ENCODE measurements at places on chromosomes 4 and X.
A peak's percentile ranks its signal among the peaks of the same experiment; 100 is the strongest.

- no peak for DNase-seq
These were observed 47.6 kb downstream of the HTT start for GRCh38 chr4:3122081-3122563.

DNA sequence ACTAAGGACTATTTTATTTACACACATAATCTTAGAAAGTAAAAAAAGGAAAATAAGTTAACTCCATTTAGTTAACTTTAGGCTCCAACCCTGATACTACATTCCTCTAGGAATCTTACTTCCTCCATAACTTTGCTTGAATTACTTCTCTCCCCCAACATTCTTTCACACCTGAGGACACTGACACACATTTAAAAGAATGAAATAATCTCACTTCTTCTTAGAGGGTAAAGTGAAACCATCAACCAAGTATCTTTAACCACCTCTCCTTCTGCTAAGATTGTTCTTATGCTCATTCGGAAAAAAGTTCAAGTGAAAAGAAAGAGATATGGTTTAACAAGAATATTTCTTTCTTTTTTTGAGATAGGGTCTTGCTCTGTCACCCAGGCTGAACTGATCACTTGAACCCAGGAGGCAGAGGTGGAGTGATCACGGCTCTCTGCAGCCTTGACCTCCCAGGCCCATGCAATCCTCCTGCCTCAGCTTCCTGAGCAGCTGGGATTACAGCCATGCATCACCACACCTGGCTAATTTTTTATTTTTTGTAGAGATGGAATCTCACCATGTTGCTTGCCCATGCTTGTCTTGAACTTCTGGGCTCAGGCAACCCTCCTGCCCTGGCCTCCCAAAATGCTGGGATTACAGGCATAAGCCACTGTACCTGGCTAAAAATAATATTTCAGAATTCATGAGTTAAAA lies 28.5 kb downstream of the SLC25A4 start:
- no peak for DNase-seq

GRCh38 chr4:104491481-104492182 lies 3.1 kb downstream of the CXXC4 start:
- DNase-seq, result peak; percentile 18

GRCh38 chr4:16686195-16686594 lies 212.2 kb downstream of the LDB2 start:
- no peak for DNase-seq

GRCh38 chrX:150038315-150038714 lies 100.0 kb upstream of the EOLA2 start:
- DNase-seq, result no peak

GRCh38 chr4:140037353-140038030 lies 116.5 kb downstream of the MAML3 start:
- DNase-seq, result no peak

DNA sequence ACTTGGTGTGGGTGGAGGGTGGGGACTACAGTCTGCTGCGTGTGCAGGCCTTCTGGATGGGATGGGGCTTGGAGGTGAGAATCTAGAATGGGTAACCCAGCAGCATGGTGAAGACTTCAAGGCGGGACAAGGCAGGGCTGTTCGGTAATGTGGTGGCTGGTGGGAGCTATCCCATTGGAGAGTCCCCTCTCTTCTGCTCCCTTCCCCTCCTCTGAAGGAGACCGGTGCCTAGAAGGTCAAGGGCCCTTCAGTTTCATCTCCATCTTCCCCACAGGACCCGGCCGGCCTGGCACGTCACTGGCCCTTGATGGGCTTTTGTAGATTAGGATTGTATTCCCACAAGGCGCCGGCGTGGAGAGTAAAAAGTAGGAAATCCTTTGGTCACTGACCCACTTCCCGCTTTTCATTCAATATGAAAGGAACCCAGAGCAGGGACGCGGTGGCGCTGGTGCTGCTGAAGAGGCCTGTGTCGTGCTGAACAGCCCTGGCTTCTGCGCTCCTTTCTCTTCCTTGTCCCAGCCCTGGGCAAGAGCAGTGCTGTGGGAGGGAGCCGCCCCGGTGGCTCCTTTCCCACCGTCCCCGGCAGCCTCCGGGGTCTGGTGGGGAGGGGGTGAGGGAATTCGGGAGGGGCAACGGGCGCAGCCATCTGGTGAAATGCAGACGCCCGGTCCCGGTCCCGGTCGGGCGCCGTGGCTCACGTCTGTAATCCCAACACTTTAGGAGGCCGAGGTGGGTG lies 7.3 kb upstream of the HMGB3 start:
- peak; percentile 12 for DNase-seq

DNA sequence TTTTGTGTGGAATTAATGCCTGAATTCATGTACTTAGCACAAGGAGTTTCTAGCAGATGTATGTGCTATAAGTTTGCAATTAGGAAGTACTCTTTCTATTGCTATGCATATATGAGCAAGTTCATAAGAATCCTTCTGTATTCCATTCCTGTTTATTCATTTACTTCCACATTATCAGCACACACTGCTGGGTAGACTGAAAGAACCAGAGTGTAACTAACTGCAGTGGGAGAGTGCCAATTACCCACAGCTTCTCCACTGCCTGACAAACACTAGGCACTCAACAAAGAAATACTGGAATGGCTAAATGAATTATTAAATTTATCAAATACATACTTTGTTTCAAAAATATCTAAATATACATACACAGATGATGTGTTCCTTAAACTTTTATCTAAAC lies 219.6 kb downstream of the CAMK2D start:
- no peak for DNase-seq

DNA sequence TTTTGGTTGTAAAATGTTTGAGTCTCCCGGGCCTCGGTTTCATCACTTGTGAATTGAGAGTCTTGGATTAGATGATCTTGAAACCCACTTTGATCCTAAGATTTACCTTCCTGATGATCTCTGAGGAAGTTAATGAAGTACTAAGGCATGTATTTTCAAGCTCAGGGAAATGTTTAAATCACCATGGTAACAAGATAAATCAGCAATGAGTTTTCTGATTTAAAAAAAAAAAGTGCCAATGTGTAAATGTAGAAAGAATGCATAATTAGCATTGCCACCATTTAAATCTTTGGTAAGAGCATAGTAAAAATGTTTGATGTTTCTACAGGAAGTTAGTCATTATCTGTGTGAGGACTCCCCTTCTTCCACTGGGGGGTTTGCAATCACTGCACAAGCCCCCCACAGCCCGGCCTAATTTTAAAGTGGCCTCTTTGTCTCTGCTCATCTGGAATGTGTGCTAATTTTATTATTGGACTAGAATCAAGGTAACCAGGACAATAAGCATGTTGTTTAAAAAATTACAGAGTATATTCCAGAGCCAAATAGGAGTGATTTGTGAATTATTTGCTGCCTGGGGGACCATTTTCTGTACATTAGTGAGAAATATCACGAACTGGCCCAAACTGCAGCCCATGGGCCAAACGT lies 93.6 kb downstream of the SLC34A2 start:
- DNase-seq, result no peak

DNA sequence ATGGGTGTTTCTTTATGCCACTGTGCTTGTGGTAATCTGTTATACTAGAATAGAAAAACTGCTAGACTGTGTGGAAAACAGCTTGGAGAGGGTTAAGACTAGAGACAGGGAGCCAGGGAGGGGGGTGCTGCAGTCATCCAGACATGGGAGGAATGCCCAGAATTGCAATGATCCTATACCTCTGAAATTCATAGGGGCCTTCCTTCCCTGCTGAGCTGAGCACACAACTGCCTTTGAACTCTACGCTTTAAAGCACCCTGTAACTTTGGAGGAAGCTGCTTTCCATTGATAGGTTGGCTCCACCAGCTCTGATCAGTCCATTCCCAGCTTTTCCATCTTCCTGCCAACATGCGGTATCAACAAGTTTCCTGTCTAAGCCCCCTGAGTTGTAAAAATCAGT lies 155.9 kb upstream of the RASGEF1B start:
- DNase-seq, result no peak

GRCh38 chr4:5640096-5640495 lies 68.3 kb downstream of the EVC2 start:
- DNase-seq, result no peak

DNA sequence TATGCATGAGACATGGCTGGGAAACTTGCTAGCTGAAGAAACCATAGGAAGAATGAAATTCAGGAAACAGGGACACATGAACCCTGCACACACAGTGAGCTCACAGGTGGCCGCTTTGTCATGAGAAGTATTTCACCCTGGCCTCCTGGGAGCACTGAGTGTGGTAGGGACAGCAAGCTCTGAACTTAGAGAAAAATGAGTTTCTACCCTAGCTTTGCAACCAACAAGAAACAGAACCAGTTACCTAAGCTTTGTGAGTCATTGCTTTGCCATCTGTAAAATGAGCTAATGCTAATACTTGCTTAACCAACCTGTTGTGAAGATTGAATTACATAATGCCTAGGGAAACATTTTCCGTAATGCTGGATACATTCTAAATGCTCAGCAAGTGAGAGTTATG lies 206.6 kb upstream of the HS3ST1 start:
- peak; percentile 22 for DNase-seq

- no peak for DNase-seq
These were observed 334.8 kb downstream of the TEX13C start for GRCh38 chrX:125654501-125654900.

GRCh38 chrX:47202316-47202715 lies 8.7 kb downstream of the UBA1 start:
- no peak for DNase-seq

DNA sequence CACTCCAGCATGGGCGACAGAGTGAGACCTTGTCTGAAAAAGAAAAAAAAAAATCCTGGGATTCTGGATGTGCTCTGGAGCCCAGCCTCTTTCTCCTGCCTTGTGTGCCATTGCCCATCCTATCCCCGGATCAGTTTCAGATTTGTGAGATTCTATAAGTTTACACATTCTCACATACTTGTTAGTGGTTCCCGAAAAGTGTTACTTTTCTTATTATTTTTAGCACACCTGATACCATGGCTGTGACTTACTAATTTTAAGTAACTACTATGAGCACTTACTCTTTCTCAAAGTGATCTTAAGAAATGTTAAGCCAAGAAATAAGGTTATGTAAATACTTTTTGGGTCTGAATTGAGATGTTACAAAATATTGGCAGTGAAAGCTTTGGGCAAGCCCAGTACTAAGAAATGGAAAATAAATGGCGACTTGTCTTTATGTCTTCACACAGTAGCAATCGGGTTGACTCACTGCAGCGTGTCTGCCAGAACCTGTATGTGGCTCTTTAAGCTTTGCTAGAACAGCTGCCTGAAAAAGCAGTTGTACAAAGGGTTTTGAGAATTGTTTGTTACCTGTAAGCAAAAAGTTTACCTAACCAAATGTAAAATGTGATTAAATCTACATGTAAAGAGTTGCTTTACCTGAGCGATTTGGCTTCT lies 118.7 kb downstream of the KLHL8 start:
- DNase-seq, result no peak

DNA sequence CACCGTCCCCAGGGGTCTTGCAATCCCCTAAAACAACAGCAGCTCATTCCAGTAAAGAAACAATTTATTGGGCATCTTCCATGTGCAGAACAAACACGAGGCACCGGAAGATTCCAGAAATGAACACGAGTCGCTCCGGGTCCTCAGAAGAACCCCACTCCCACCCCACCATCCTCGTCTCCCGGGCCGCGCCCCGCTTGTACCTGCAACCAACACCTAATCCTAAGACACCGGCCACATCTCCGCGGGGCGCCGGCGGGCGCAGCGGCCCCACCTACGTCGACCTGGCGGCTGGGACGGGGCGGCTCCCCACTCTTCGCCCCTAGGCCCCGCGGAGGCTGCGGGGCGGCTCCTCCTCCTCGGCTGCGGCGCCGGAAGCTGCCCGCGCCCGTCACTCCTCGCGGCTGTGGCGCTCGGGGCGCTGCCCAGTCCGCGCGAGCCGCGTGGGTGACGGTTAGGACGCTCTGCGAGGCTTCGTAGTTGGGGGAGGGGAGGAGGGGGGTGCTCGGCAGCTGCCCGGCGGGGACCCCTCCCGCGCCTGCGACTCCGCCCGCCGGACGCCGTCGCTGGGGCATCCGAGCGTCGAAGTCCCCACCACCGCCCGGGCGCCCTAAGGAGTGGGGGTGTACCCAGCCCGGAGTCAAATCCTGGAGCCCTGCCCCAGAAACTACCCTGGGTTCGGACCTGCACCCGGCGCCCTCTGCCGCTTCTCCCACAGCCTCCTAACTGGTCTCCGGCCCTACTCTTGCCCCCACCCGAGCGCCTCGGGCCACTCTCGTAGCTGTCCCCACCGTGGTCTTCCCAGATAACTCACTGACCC lies at the start of gene CCDC158:
Gene CCDC158 (minus strand): TSS at position 380 of the 820 bp plus-strand sequence. CDS start 17,934 bp downstream, outside the sequence.
- peak; percentile 22 for DNase-seq

- no peak for DNase-seq
These were observed 2320.1 kb downstream of the ARAP2 start for GRCh38 chr4:33924239-33924638.

DNA sequence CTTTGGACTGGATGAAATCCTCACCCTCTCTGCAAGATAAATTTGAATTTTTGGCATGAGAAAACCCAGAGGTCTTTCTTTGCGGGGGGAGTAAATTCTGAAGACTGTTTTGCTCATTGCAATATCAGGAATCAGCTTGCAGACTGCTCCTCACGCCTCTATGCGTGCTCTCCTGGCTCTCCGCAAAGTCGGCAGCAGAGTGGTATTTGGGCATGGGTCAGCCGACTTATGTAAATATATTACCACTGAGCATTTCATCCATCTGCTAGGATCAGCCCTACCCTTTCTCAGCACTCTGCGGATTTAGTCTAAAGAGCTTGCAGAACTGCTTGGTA lies 288.0 kb downstream of the ASMT start:
- no peak for DNase-seq

- no peak for DNase-seq
These were observed 511.7 kb upstream of the KLHL4 start for GRCh38 chrX:87005885-87006284.

DNA sequence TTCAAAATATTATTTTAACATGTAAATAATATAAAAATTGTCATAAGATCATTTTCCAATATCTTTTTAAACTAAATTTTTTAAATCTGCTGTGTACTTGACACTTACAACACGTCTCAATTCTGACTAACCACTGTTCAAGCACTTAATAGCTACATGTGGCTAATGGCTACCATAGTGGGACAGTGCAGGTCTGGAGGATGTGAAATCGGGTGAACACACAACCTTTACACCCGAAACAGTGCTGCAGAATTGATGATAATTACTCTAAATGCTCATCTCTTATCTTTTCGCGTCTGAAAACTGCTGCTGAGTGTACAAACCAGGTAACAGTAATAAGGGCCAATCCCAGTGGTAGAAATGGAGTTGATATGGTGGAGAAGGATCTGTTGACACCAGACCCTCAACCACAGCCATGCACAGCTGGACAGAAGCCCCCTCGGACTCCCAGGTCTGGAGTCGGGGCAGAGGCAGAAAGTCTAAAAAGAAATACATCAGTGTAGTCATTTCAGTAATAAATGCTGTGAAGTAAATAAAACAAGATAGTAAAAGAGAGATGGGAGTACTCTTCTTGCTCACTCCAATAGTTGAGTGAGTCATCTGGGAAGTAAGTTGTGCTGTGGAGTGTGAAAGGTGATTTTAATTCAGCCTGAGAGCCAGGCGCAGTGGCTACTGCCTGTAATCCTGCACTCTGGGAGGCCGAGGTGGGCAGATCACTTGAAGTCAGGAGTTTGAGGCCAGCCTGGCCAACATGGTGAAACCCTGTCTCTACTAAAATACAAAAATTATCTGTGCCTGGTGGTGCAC lies 150.0 kb downstream of the CBR4 start:
- no peak for DNase-seq
